ENCODE measurements at places on chromosomes 16 and 17.
A peak's percentile ranks its signal among the peaks of the same experiment; 100 is the strongest.

- DNase-seq = no peak
These were observed 147.1 kb downstream of the FOXL1 start for GRCh38 chr16:86725401-86725800.

- DNase-seq = no peak
These were observed 30.0 kb downstream of the AXIN2 start for GRCh38 chr17:65531256-65532100.

DNA sequence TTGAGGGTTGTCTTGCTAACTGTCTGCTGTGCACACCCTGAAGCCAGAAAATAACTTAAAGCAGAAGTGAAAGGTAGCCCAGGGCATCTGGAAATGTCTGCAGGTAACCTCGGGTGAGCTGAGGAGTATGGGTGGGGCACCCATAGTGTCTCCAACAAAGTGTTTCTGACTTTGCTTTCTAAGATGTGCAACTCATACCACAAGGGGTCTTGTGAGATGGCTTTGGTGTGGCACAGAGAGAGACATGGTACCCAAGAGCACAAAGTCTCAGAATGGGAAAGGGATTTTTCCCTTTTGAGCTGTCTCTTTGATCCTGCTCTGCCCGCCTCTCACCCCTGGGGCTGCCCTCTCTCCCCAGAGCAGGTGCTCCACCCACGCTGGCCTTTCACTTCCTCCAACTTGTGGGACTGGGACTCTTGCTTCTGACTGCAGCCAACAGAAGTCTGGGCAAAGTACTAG, 6.9 kb downstream of the CHD9 start:
- DNase-seq = peak; percentile 14

DNA sequence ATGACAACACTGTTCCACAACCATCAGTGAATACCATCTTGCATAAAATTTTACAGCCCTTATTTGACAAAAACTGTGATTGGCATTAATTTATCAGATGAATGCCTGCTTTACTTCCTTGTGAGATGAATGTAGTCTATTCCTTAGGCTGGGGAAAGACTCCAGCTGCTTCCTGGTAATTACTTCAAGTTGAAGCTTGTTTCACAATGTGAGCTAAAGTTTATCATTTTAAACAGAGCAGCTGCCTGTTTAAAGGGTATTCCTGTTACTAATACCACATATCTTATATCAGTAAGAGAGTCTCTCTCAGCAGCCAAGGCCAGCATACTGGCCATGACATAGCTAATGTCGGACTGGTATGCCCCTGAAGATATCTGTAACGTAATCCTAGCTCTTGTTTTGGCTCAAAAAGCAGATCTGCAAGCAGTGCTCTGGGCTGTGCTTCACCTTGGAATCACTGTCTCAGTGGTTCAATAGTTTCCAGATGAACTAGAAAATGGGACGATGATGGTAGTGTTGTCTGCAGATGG, 13.2 kb upstream of the ARL2BP start:
- no peak for DNase-seq

- DNase-seq = no peak
These were observed 126.5 kb upstream of the CORO6 start for GRCh38 chr17:29749045-29749825.

DNA sequence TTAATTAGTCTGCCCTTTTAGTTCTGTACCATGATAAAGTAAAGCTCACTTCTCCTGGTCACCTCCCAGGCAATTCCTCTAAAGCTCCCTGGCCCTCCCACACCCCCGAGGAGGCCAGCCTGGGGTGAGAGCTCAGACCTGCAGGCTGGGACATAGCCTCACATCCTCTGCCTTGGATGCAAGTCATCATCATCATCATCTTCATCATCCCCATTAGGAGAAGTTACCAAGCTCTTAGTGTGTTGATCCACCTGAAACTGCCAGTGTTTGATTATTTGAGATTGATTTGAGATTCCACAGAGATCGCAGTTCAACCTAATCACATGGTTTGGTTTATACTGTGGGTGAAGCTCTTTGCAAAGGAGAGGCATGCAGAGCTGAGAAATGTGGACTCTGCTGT, 197.5 kb downstream of the CYLD start:
- DNase-seq = no peak

GRCh38 chr17:50265212-50265611, 9.1 kb upstream of the TMEM92 start:
- DNase-seq = no peak

GRCh38 chr16:53357208-53357586, 77.1 kb upstream of the RBL2 start:
- no peak for DNase-seq

DNA sequence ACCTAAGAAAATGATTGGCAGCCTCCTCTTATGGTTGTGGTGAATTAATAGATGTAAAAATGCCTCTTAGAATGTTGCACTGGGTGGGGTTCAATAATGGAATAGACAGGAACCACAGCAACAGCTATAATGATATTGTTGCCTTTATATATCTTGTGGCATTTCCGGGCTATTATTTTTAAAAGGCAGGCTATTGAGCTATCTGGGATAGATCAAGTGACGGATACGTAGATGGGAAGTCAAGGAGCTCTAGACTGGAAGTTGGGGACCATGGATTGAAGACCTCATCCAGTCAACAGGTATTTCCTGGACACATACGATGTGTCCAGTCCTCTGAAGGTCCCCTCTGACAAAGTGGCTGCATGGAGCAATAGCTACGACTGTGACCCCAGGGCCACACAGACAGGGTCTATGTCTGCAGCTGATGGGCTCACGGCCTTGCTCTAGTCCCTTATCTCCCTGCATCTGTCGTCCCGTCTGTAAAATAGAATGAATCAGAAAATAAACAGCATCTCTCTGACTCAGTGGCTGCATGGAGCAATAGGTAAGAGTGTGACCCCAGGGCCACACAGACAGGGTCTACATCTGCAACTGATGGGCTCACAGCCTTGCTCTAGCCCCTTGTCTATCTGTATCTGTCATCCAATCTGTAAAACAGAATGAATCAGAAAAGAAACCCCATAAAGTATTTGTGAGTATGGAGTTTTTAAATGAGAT, 117.7 kb upstream of the FOXF1 start:
- no peak for DNase-seq

DNA sequence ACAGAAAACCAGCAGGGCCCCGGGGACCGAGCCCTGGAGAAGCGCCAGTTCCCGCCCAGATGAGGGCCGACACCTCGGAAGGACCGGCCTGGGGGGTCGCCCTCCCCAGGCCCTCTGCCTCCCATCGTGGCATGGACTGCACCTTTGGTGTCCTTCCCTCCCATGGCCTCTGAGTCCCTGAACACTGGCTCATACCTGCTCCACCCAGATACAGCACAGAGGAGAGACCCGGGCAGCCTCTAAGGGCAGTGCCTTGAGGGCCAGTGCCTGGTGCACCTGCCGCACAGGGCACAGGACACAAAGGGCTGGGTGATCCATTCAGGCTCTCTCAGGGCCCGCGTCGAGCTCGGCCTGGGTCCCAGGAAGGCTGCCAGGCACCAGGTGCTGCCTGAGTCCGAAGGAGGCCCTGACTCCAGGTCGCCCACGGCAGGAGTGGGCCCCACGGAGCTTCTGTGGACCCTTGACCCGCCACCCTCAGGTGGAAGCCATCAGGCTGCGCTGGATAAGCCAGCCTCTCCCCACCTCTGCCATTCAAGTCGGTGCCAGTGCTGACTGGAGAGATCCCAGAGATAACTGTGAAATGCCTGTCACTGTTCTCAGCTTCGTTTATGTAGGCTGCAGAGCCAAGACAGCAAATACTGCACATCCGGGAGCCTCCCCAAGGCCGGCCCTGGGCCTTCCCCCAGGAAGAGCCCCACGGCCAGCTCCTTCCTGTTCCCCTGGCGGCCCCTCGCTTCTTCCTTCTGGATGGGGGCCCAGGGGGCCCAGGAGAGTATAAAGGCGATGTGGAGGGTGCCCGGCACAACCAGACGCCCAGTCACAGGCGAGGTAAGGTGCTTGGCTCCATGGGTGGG, at the start of gene ZG16B:
Gene ZG16B (plus strand): TSS at position 803 of the 854 bp plus-strand sequence. CDS start 139 bp downstream, outside the sequence.
- DNase-seq = no peak

GRCh38 chr16:4489030-4489429, 12.8 kb downstream of the HMOX2 start:
- no peak for DNase-seq

DNA sequence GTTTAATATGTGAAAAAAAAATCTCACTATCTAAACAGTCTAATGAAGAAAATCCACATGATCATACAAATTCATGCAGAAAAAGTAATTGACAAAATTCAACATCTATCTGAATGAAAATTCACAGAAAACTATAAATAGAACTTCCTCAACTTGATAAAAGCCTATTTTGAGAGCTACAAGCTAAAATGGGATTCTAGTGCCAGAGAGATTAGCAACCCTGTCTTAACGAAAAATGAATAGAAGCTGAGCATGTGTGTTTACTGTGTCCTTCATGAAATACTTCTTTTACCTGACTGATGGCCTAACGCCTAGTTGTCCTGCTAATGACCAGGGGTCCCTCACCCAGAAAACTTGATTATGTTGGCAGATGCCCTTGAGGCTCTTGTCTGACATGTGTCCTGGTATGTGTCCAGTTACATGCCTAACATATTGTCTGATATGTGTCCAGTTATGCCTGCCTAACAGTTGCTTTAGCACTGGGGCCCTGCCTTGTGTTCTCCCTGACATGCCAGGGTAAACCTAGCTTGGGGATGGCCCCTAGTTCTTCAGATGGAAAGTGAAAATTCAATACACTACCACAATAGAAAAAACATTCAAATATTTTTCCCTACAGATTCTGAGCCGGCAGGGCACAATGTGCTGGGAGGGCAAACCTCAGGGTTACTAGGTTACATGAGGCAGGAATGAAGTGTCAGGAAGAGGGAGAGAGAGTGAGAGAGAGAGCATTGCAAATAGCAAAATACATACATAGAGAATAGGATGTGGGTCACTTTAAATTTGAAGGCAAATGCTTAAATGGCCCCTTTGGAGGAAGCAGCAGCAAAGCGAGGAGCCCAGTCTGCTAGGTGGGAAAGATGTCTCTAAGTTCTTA, 834.0 kb downstream of the CDH11 start:
- DNase-seq = no peak

DNA sequence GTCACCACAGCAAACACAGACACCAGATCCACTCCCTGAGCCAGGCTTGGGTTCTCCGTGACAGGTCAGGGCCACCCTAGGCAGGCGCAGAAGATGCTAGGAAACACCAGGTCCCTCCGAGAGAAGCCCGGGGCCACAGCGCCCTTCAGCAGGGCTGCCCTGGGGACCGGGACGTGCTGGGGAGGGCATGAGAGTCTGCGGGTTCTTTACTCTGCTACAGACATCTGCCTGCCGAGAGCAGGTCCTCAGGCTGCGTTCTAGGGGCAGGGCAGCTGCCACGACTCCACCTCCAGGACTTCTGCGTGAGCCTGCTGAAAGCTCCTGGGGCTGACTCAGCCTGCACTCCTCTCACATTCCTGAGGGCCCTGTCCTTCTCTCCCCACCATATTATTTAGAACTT, 11.4 kb downstream of the MYLK3 start:
- DNase-seq = no peak

GRCh38 chr16:75272097-75272551, 20.7 kb upstream of the BCAR1 start:
- DNase-seq = no peak

DNA sequence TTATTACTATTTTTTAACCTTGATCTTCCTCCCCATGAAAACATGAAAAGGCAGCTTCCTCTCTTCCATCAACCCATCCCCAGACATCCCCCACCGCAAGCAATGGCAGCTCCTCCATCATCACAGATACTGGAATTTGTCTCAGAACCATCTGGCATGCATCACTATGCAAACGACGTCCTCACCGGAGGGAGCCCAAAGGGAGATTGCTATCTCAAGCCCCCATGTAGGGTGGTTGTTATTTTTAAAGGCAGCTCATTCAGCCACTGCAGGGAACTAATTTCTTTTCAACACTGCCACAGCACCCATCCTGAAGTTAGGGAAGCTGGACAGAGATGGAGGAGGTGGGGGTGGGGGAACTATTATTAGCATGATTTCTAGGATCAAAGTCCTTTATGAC, 222.5 kb downstream of the FOXL1 start:
- DNase-seq = no peak

DNA sequence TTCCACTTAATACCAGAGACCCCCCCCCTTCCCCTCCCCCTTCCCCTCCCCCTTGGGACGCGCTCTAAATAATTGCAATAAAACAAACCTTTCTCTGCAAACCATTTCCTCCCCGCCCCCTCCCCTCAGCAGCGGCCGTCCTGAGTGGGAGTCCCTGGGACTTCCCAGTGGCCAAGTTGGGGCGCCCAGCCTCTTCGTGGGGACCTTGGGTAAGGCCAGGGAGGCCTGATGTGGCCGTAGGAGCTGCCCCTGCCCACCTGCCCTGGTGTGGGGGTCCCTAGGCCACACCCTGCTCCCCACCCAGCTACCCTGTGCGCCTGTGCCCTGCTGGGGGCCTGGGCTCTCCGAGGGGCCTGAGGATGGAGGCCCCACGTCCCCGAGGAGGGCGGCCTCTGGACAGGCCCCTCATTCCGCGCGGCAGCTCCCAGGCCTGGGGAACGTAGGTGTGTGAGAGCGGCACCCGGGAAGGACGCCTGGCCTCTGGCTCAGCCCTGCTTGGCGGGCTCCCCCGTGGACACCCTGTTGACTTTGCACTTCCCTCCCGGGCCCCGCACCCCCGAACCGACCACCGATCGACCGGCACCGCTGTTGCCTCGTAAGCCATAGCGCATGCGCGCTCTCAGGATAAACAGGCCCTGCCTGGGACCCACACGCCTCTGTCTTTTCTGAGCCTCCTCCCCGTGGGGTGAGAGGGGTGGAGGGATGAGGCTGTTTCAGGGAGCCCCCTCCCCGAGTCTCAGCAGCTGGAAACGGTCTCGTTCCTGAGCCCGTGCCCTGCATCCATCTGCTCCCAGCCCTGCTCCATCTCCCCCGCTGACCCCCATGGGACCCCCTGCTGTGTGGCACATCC, 9.0 kb downstream of the NTHL1 start:
- DNase-seq = no peak

GRCh38 chr17:75478508-75478907, 22.1 kb downstream of the TMEM94 start:
- DNase-seq = no peak

- DNase-seq = no peak
These were observed 23.4 kb downstream of the ADAT1 start for GRCh38 chr16:75599452-75600277.

- no peak for DNase-seq
These were observed 145.5 kb upstream of the SOX9 start for GRCh38 chr17:71975331-71975801.

GRCh38 chr17:29212681-29213121, 32.5 kb upstream of the MYO18A start:
- DNase-seq = no peak

DNA sequence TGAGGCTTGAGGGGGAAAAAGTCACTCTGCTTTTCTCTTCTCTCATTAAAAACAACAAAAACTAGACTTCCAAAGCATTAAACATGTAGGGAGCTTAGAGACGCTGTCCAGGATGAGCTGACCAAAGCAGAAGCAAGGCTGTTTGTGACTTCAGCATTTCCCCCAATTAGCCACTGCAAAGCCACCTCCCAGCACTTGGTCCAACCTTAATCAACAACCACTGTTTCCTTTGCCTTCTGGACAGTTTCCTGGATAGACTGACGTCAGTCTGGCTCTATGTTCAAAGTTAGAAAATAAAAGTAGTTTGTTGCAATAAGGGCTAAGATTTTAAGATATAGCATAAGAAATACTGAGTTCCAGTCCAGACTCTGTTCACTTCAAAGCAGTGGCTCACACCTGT, 3.1 kb downstream of the TMEM231 start:
- no peak for DNase-seq

All from T-cell (primary cell).